Astrocyte (in vitro differentiated cells and primary cell): ENCODE measurements at places on chromosomes 3 and 15. TPM values are rescaled to one million over a fixed set of nuclear protein-coding genes. Genes with fewer than 3 reads are reported as not detected.

The LRTM1 gene
- not detected in 2 replicates for total RNA-seq

GRCh38 chr3:112894258-112894657, 47.6 kb upstream of the CD200R1L start:
- DNase-seq, result peak; percentile 74

The TNNC1 gene
- 5.4 and 12.4 TPM in 2 replicates for total RNA-seq

The SPATA12 gene
- not detected in 2 replicates for total RNA-seq

The TMC3 gene
- 0.22 and 0.52 TPM in 2 replicates for total RNA-seq

DNA sequence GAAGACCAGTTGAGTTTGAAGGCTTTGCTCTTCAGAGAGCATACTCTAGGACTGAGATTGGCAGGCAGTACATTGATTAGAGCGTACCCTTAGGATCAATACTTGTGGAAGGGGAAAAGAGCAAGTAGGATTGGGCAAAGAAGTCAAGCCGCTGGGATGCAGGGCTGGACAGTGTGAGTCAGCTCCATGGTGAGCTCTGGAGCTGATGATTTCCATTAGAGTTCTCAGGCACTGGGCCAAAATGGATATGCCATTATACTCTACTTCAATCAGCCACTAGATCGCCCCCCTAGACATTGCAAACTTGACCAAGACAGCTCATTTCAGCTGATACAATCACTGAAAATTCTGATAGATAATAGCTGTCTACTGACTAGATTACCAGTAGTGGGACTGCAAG, 432.7 kb upstream of the ALCAM start:
- DNase-seq, result no peak

The CEP152 gene
- total RNA-seq, result 4.2 and 6.4 TPM in 2 replicates

DNA sequence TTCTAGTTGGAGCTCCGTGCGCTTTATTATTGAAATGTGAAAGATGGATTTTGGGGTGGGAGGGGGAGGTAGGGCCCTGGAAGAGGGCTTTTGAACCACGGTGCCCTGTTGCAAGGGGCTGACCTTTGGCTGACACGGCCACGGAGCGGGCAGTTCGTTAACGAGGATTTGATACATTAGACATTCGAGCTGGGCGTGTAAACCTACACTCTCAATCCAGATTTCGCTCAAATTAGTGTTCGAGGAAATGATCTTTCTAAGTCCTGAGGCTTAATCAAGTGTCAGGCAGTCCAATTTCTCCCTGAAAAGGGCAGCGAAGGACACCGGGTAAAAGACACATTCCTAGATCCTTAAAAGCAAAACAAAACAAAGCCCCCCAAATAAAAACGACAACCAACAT, 13.0 kb downstream of the ZIC1 start:
- DNase-seq, result no peak
